ENCODE measurements at places on chromosomes 2 and 18.

- DNase-seq = no peak
These were observed 28.0 kb downstream of the SRSF7 start for GRCh38 chr2:38723173-38723572.

GRCh38 chr2:224333726-224334482, 68.0 kb downstream of the FAM124B start:
- no peak for DNase-seq

DNA sequence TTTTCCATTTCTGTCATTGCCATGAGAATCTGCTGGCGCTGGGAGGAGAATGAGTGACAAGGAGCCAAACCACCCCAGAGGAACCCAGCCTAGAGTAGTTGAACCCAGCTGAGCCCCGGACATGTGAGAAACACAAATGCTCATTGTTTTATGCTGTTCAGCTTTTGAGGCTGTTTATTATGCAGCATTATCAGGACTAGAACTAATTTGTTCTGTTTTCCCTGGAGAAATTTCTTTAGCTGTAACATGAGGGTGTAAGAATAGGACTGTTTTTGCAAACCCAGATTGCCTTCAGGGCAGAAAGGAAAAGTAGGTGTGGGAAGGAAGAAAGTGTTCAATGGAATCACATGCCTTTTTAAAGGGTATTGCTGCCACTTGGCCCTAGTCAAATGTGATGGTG, 28.5 kb upstream of the DOCK10 start:
- DNase-seq = peak; percentile 24

DNA sequence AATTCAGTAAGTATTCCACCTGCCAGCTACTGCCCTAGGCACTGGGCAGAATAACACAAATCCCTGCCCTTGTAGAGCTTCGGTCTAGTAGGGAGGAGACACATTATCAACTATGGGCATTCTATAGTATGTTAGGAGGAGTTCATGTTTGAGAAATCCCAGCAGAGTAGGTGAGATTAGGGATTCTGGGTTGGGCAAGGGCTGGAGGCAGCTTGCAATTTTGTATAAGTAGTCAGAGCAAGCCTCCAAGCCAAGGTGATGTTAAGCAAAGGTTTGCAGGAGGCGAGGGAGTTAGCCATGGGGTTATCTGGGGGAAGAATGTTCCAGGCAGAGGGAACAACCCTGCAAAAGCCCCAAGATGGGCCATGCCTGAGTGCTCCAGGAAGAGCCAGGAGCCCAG, 187.9 kb upstream of the HS6ST1 start:
- DNase-seq = no peak

GRCh38 chr18:49876536-49876935, 63.2 kb upstream of the ACAA2 start:
- DNase-seq = no peak

Measured in amygdala (tissue), 56 donors.